ENCODE measurements at places on chromosomes 16 and 17.

DNA sequence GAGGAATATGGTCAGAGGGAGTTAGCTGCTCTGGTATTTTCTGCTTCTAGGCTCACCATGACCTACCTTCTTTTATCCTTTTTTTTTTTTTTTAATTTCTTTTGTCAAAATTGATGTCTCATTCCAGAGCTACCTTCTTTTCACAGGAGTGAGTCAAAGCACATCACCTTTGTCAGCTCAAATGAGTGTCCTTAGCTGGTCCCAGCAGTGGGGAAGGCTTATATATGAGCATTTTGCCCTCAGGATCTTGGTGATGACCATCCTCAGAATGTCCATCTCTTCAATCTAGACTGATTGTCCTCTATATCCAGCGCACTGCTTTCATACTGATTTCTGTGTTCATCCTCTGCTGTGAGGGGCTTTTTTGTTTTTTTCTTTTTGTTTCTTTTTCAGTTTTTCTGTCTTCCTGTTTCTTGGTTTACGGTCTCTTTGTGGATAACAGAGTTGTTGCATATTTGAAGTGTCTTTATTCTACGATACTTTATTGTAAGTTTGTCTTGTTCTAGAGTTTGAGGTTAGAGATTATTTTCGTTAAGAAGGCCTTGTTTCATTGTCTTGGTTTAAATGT is 24.9 kb downstream of the CBFB start:
- no peak for DNase-seq

- DNase-seq = peak; percentile 62
Observed at GRCh38 chr16:13036600-13036999, 135.2 kb downstream of the SHISA9 start.

- DNase-seq = no peak
Observed at GRCh38 chr17:56358651-56359050, 205.4 kb downstream of the ANKFN1 start.

GRCh38 chr16:56946767-56947603 is 14.8 kb upstream of the CETP start:
- DNase-seq = no peak

- no peak for DNase-seq
Observed at GRCh38 chr16:87332150-87332549, 15.0 kb upstream of the C16orf95 start.

- no peak for DNase-seq
Observed at GRCh38 chr17:78725448-78726021, 56.5 kb downstream of the CYTH1 start.
